Caco-2 (cell line): ENCODE measurements at places on chromosomes 4 and X. TPM values are rescaled to one million over a fixed set of nuclear protein-coding genes. Genes with fewer than 3 reads are reported as not detected.

- DNase-seq = no peak
Measured at GRCh38 chr4:108596344-108596743, 24.0 kb upstream of the RPL34 start.

MAGEA4 gene
- total RNA-seq = not detected in 2 replicates

GRCh38 chrX:107675823-107676555, 47.7 kb downstream of the PRPS1 start:
- DNase-seq = no peak

DNA sequence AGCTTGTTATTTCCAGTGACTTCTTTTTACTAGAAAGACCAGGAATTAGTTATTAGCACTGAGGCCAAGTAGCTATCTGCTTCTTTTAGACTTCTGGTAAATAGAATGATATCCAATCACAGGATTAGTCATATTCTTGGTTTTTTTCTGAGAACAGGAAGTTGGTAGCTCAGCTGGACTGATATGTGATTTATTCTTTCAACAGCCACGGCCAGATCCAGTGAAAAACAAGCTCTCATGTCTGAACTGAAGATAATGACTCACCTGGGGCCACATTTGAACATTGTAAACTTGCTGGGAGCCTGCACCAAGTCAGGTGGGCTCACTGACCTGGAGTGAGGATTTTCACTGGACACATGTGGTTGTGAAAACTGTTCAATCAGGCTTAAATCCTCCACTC, 48.6 kb downstream of the PDGFRA start:
- no peak for DNase-seq

DNA sequence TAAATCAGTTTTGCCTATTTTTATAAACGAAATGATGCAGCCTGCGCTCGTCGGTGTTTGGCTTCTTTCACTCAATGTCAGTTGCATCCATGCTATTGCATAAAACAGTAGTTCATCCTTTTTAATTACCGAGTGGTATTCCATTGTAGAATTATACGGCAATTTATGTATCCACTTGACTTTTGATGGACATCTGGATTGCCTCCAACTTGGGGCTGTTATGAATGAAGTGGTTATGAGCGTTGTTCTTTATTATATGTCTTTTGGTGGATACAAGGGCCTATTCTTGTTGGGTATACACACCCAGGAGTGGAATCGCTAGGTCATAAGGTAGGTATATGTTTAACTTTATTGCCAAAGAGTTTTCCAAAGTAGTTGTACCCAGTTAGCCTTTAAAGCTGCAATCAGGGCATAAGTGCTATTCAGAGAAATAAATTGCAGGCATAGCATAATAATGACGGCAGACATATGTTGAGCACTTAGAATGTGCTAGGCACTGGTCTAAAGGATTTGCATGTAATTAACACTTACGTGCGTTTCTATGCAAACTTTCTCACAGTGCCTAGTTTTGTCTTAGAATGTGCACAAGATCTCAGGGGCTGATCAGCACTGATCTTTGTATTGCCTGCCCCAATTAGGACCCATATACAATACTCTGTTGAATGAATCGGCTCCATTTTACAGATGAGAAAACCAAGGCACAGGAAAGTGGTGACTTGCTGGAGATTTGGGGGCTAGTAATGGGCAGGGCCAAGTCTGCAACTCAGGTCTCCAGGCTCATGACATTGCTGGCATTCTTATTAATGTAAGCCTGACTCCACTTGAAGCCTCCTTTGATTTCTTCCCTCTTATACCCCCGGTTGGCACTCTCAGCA, 407.0 kb downstream of the BCOR start:
- no peak for DNase-seq

DNA sequence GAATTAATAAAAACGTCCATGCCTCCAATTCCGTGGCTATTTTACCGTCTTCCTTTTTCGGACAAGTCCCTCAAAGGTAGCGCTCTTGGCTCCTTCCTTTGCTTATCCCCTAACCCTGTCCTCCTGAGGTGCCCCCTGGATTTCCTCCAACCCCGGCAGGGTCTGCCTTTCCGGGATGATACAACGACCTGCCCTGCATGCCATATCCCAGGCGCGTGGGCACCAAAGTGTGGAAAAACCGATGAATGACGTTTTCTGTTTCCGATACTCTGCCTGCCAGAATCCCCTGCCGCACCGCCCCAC, 706 bp upstream of the CSTF2 start:
- DNase-seq = no peak

KLF8 gene
- total RNA-seq = 0.57 and 1.1 TPM in 2 replicates

GRCh38 chr4:147407261-147408045, 73.4 kb upstream of the EDNRA start:
- no peak for DNase-seq

- no peak for DNase-seq
Measured at GRCh38 chr4:118082182-118082581, 47.9 kb downstream of the NDST3 start.

- DNase-seq = no peak
Measured at GRCh38 chr4:80263541-80264351, 2.7 kb upstream of the FGF5 start.

STK32B gene
- 8.8 and 11.2 TPM in 2 replicates for total RNA-seq

ADAM29 gene
- not detected in 2 replicates for total RNA-seq
